ENCODE measurements at places on chromosomes 12 and 14.

DNA sequence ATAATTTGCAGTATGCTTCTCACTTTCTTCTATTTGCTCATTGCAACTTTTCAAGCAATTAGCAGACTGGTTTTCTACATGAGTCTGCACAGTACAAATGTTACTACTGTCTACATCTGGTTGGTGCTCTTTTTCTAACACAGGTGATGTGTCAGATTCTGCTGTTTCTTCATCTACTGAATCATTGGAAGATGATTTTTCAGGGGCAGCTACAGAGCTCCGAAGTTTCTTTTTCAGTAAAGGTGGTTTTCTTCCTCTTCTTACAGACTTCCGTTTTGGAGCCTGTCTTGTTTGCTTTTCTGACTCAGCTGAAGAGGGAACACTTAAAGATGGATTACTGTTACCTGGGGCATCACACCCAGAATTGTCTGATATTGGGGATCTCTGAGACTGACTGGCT lies 62.1 kb downstream of the SCAF11 start:
- no peak for DNase-seq

DNA sequence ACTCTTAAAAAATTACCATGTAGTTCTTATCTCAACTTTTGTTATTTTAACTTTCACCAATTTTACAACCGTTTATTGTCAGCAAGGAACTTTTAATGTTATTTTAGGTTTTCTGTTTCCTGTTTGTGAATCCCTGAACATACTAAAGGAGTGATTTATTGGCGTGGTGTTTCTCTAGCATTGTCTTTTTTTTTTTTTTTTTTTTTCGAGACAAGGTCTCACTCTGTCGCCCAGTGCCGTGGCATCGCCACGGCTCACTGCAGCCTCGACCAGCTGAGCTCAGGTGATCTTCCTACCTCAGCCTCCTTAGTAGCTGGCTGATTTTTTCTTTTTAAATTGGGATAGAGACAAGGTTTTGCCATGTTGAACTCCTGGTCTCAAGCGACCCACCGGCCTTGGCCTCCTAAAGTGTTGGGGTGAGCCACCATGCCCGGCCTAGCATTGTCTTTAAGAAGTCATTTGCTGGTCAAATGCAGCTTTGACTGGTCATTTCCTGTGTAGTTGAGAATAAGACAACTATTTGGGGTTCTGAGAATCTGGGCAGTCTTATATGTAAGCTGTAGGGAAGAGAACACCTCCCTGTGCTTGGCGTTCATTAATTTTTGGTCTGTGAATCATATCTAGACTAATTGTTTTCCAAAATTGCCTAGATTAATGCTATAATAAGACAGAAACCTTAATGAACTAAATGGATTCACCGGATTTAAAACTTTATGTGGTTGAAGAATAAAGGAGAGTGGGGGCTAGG lies 2.1 kb downstream of the WASHC4 start:
- no peak for DNase-seq

GRCh38 chr14:24311837-24312615 lies 724 bp downstream of the LTB4R start:
- DNase-seq = no peak

DNA sequence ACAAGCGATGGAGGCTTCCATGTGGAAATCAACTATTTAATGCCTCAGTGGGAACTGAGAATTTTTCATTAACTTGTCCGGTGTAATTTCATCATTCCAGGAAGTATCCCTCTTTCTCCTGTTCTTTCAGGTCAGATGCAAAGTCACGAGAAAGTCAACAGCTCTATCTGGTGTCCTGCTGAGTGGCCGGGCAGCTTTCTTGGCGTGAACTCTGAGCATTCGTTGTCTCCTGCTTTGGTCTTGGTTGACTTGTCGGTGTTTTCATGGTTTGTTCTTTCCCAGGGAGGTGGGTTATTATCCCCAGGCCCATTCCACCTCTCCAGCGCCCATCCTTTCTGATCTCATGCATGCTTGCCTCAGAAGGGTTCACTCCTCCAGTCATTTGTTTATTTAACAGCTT lies 149.1 kb downstream of the GLT1D1 start:
- no peak for DNase-seq

GRCh38 chr14:67984274-67984673 lies 164.7 kb downstream of the RAD51B start:
- DNase-seq = no peak
